ENCODE measurements at places on chromosomes 5 and 9.

DNA sequence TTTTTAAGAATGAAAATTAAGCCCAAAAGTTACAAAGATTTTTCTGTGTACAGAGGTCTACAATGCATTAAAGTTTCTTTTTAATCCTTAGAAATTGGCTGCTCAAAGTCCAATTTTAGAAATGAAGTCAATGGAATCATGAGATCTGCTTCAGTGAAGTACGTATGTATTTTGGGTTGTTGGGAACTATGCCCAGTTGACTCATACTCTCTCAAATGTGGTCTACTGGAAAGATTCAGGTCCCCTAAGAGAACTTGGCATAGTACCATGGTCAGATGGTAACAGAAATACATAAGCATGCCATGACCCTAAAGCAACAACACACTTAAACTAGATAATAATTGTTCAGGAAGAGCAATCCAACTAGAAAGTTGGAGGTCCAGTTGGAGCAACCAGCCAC, 23.0 kb downstream of the FBLL1 start:
- no peak for DNase-seq

- no peak for DNase-seq
Measured at GRCh38 chr5:109558364-109558763, 131.4 kb upstream of the MAN2A1 start.

- peak; percentile 42 for DNase-seq
Measured at GRCh38 chr5:60677850-60678664, 21.9 kb downstream of the DEPDC1B start.

GRCh38 chr5:174317256-174317894, 271.9 kb downstream of the NSG2 start:
- peak; percentile 64 for DNase-seq

DNA sequence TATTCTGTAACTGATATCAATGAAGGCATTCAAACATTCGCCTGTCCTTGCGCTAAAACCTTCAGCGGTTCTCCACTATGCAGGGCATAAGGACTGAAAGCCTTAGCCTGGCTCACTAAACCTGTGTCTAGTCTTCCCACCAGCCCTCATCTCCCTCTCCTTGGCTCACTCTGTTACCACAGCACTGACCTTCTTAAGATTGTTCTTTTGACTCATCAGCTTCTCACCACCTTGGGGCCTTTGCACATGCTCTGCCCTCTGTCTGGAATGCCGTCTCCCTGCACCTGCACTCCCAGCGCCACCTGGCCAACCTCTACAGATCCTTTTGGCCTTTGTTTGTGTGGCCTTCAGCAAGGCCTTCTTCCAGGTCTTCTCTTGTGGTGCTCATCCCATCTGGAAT, 131.8 kb upstream of the IER5L start:
- DNase-seq, result no peak

- no peak for DNase-seq
Measured at GRCh38 chr5:177505075-177505474, 4.6 kb downstream of the DOK3 start.

- no peak for DNase-seq
Measured at GRCh38 chr5:151570512-151571269, 20.4 kb downstream of the FAT2 start.

GRCh38 chr5:69268899-69269298, 34.2 kb downstream of the CDK7 start:
- no peak for DNase-seq

DNA sequence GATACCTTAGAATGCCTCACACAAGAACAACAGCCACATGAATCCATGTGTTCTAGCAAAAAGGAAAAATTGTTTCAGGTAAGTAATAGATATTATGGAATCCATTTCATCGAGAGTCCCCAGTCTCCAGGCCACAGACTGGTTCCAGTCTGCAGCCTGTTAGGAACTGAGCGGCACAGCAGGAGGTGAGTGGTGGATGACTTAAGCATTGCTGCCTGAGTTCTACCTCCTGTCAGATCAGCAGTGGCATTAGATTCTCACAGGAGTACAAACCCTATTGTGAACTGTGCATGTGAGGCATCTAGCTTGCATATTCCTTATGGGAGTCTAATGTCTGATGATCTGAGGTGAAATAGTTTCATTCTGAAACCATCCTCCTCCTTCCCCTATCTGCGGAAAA, 207.0 kb downstream of the CSNK1G3 start:
- peak; percentile 19 for DNase-seq

GRCh38 chr5:122120493-122120892, 8.9 kb upstream of the ZNF474 start:
- DNase-seq, result no peak

Measured in kidney capillary endothelial cell (primary cell).